ENCODE measurements at places on chromosomes 4 and X.

GRCh38 chr4:142222127-142222526 lies 585.7 kb downstream of the IL15 start:
- no peak for DNase-seq

DNA sequence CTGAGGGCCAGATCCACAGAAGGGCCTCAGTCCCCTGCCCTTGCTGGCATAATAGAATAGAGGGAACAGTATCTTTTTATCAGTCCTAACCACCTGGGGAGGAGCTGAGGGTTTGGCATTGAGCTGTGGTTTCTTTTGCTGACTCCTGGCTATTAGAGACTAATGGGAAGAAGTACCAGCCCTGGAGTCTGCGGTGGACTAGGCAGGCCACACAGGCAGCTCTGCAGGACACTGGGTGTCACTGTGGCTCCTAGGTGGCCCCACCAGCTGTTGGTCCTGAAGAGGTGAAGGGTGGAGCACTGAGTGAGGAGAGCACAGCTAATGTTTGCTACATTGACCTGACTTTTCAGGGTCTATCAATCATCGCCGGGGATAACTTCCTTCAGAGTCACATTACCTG lies 52.8 kb upstream of the GPC4 start:
- no peak for DNase-seq

DNA sequence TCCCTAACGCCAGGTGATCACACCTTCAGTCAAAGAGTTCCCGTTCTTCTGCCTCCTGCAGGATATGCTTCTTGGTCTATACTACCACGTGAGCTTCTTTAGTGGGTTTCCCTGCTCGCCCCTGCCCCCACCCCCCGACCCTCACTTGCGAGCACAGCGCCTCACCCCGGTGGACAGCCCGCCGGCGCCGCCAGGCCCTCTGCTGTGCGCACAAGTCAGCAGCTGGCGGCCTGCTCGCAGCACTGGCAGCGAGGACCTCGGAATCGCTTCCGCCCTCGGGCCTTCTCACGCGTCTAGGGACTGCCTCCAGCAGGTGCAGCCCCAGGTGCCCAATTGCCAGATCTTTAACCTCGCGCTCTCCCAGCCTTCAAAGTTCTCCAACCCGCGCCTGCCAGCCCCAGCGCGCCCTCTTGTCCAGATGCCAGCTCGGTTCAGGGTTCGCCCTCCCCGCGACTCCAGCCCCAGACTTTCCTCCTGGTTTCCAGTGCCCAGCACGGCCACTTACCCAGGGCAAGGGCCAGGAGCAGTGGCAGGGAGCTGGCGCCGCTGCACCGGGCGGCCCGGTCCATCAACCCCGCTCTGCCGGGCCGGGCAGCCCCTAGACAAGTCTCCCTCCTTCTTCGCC lies 454 bp downstream of the BTC start:
- no peak for DNase-seq

GRCh38 chrX:84187533-84188319 lies at the start of gene RPS6KA6:
RPS6KA6 (minus strand) TSS chrX:84188199; CDS start chrX:84187899, 300 bp downstream.
- DNase-seq: no peak

- DNase-seq: no peak
Observed at GRCh38 chr4:55540271-55540670, 6.4 kb downstream of the CLOCK start.

DNA sequence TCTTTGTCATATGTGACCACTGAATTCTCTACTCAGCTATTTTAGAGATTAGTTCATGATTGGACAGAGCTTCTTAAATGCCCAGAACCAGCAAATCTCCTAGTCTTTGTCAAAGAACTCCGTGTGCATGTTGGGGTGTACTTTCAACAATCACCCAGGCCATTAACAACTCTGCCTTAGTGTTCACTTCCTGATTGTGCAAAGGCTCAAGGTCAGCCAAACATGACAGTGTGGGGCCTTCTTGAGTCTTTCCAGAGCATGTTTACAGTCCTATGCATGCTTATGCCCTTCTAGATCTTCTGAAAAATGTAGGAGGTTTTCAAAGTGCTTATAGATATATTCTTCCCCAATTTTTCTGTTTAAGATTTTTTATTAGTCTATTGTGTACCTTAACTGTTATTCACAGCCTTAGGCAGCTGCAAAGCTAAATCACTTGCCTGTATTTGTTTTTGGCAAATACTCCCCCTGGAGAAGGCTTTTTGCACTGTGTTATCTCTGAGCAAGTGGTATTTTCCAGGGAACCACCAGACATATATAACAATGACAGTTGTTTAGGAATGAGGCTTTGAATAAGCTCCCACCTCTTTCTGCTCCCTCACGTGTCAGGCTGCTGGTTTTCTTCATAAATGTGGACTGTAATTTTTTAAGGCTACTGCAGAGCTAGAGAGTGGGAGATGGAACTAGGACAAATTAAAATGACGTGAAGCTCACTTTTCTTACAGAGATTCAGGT lies 24.0 kb upstream of the DRP2 start:
- no peak for DNase-seq

GRCh38 chr4:99891351-99891750 lies 2.9 kb downstream of the LAMTOR3 start:
- no peak for DNase-seq

- no peak for DNase-seq
Observed at GRCh38 chrX:153640736-153641575, 6.0 kb upstream of the DUSP9 start.

DNA sequence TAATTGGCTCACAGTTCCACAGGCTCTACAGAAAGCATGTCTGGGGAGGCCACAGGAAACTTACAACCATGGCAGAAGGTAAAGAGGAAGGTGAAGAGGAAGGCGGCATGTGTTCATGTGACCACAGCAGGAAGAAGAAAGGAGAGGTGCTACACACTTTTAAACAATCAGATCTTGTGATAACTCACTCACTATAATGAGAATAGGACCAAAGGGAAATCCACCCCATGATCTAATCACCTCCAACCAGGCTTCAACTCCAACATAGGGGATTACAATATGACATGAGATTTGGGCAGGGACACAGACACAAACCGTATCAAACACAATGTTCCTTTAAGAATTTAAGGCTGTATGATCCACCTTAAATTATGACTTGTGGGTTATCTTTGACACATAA lies 10.5 kb upstream of the PGM2 start:
- DNase-seq: no peak
